Anterior cingulate cortex (tissue), 58 donors: ENCODE measurements at places on chromosomes 5 and 9.

DNA sequence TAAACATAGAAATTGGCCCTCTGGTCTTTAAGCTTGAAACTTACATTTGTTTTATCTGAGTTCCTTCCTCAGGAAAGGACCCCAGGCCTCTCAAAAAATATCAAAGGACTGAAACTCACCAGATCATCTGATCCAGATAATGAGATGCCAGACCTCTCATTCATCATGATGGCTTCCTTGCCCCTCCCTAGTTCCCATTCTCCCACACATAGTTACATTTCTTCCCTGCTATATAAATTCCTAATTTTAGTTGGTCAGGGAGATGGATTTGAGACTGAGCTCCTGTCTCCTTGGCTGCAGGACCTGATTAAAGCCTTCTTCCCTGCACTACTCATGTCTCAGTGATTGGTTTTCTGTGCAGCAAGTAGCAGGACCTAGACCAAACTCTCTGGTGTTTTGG lies 119.4 kb upstream of the SPIN1 start:
- no peak for DNase-seq

DNA sequence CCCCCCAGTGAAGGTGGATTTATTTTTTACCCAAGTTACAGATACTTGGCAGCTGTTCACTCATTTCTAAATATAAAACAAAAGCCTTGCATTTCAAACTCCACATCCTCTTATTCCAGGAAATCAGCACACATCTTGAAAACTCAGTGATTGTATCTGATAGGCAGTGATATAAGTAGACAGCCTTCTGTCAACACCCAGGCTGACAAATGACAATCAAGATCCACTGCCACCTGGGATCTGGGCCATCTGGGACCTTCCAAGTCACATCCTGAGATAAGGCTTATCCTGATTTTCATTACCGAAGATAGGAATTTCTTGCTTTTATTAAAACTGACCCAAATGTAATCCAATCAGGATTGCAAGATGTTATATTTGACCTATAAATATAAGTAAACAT lies 201.3 kb upstream of the PUM3 start:
- no peak for DNase-seq

- no peak for DNase-seq
These were observed 890.0 kb upstream of the NUDT12 start for GRCh38 chr5:104452550-104452949.

GRCh38 chr9:99356512-99356971 lies 134.5 kb downstream of the SEC61B start:
- no peak for DNase-seq

DNA sequence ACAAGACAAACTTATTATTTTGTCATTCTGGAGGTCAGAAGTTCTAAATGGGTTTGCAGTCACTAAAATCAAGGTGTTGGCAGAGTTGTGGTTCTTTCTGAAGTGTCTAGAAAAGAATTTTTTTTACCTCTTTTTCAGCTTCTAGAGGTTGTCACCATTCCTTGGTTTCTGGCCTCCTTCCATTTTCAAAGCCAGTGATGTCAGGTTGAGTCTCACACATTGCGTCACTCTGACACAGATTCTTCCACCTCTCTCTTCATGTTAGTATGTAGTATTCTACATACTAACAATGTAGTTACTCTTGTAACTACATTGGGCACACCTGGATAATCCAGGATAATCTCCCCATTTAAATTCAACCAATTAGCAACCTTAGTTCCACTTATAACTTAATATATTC lies 290.3 kb downstream of the RFX3 start:
- DNase-seq: no peak

DNA sequence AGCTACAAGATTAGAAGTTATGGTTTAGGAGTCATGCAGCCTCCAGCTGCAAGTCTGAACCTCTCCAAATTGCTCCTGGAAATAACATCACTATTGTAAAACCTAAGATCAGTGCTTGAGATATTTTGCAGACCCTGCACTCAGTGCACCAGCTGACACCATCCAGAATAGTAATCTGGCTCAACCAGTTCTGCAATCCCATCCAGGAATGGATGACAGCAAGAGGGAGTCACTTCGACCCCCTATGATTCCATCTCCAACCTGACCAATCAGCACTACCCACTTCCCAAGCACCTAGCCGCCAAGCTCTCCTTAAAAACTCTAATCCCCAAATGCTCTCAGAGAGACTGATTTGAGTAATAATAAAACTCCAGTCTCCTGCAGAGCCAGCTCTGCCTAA lies 37.9 kb upstream of the NR4A3 start:
- no peak for DNase-seq

- no peak for DNase-seq
These were observed 27.2 kb downstream of the TNFAIP8 start for GRCh38 chr5:119383008-119383407.

DNA sequence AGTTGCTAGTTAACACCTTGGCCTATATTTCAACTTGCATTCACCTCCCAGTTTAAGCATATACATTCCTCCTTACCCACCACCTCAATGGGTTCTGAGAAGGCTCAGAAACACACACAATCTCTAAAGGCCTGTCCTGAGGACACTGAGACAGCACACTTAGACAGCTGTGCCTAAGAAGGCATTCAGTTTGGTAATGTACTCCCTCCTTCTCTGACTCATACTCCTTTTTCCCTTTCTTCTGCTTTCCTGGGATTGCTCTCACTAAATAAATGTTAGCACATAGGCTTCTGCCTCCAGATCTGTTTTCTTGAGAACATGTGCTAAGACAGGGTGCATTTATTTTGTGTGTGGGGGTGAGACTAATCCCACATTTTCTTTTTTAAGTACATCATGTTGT lies 456.8 kb upstream of the CDH6 start:
- no peak for DNase-seq

DNA sequence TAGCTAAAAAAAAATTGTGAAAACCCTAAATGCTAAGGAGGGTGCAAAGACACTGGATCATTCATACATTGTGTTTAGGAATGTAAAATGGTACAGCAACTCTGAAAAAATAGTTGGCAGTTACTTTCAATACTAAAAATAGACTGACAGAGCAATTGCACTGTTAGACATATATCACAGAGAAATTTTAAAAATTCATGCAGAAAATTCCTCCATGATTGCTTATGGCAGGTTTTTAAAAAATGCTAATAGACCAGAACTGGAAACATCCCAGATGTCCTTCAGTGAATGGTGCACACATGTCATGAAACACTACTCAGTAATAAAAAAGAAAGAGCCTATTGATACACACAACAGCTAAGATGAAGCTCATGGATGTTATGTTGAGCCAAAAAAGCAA lies 349.8 kb upstream of the DAB2 start:
- no peak for DNase-seq

DNA sequence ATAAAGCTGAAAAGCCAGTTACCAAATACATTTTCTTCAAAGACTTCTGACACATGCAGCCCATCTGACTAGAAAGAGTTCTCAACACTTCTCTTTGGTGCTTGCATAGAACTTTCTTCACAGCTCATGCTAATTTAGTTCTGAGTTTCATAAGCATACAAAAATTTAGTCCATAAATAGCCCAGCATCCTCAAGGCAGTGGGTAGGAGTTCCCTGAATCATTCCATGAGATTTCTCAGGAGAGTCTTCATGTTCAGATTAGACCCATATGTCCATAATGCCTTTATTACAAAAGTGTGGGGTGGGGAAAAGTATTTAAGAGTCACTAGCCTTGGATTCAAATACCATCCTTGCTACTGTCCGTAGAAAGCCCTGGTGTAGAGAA lies 290.2 kb upstream of the RGMB start:
- DNase-seq: no peak

GRCh38 chr9:23423999-23424398 lies 402.0 kb downstream of the ELAVL2 start:
- DNase-seq: no peak

DNA sequence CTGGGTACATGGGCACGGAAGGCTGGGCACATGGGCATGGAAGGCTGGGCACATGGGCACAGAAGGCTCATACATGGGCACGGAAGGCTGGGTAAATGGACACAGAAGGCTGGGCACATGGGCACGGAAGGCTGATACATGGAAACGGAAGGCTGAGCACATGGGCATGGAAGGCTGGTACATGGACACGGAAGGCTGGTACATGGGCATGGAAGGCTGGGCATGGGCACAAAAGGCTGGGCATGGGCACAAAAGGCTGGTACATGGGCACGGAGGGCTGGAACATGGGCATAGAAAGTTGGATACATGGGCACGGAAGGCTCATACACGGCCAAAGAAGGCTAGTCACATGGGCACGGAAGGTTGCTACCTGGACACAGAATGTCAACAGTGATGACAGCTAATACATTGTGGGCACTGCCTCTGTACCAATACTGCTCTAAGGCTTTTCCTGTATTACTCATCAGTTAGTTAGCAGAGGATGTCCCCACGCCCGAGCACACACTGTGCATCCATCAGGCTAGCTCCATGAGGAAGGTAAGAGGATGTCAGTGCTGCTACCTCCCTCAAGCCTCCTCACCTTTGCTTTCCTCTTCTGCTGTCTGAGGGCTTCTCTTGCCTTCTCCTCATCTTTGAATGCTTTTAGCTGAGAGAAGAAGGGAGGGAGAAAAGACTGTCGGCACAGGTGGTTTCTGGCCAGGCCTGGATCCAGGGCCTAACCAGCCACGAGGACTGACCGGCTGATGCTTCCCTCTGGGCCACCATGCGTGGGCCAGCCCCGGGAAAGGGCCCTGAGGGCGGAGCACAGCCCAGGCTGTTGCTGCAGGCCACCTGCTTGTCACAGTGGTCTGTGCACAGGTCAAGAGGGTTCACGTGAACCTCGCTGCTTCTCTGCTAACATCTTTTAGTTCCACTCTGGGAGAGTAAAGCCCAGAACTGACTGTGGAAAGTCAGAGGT lies 14.3 kb downstream of the GPX3 start:
- no peak for DNase-seq

GRCh38 chr9:76594764-76595424 lies 135.9 kb downstream of the GCNT1 start:
- no peak for DNase-seq

- no peak for DNase-seq
These were observed 796.3 kb downstream of the MAT2B start for GRCh38 chr5:164301708-164302107.

DNA sequence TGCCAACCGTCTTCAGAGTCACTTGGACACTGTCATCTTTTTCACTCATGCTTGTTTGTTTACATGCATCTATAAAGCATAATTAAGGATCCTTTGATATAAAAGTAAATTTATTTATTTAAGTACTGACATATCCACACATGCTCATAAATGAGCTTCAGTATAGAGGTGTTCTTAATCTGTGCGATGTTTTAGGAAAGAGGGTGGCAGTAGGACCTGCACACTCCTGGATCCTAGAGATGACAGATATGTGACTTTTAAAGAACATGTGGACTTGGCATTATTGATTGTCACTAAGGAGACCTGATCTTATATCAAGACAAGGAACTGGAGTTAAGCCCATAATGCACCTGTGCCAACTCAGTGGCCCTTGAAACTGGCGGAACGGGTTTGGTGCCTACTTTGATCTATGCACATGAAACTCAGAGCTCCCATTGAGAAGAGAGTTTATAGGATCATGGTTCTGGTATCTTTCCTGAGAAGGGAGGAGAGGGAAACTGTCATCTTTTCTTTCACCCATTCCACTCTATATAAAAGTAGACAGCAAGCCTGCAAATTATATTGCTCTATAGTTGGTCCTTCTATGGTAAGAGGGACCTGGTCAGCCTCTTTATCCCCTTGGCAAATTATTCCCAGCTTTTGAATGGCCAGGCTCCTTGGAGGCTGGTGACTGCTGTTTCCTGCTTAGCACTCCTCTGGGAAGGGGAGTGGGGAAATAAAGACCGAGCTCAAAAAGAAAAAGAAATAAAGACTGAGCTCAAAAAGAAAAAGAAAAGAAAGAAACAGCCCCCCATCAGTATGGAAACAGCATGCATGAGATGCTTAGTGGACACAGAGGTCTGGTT lies 57.8 kb upstream of the LIFR start:
- DNase-seq: no peak

DNA sequence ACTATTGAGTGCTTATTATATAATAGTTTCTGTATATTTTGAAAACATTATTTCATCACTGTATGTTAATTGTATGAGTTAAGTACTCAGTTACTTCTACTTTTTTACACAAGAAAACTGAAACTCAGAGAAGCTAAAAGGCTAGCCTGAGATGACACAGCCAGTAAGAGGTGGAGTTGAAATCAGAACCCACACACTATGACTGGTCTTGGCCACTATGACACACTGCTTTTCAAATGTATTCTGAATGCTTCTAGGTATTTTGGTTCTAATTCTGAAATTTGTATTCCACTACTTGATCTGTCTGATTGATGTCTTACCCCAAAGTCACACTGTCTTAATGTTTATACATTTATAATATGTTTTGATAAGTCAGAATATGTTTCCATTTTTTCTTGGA lies 181.8 kb downstream of the ZDHHC21 start:
- no peak for DNase-seq

GRCh38 chr9:37902796-37903646 lies 906 bp downstream of the SLC25A51 start:
- no peak for DNase-seq

- no peak for DNase-seq
These were observed 427.6 kb downstream of the NR2F1-AS1 start for GRCh38 chr5:93153461-93153860.

GRCh38 chr5:108649106-108649505 lies 98.6 kb upstream of the FER start:
- DNase-seq: no peak

DNA sequence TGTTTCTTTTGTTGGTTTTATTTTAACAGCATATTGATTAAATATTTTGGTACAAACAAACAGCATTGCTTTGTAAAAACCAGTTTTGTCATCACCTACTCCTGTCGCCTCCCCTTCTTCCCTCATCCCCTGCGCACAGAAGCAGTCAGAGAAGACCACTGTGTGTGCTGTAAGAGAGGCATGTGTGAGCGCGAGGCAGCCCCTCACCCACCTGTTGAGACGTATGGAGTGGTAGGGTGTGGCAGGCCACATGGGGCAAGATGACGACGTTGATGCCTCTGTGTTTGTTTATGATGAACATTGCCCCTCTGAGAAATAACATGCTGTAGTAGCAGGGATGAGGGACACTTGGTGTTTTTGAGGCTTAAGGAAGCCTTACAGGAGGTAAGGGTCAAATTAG lies 71.3 kb downstream of the GPR21 start:
- DNase-seq: no peak

DNA sequence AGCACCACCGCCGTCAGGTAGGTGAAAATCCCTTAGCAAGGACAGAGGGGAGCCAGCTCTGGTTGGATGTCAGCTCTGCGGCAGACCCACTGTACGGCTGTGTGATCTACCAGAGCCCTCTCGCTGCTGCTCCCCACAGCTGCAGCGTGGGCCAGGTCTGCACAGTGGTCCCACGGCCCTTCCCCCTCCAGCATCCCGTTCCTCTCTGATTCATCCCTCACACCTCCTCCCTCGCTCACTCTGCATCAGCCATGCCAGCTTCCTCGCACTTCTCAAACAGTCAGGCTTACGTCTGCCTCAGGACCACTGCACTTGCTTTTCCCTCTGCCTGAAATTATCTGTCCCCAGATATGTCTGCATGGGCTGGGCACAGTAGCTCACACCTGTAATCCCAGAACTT lies 26.6 kb upstream of the CFAP157 start:
- DNase-seq: no peak

- no peak for DNase-seq
These were observed 3.3 kb downstream of the SLC23A1 start for GRCh38 chr5:139379626-139380449.

GRCh38 chr5:170277867-170278281 lies 19.7 kb downstream of the LCP2 start:
- DNase-seq: no peak

GRCh38 chr5:77896338-77896737 lies 120.2 kb upstream of the TBCA start:
- no peak for DNase-seq

- DNase-seq: no peak
These were observed 19.0 kb upstream of the FER start for GRCh38 chr5:108728566-108729241.
